ENCODE measurements at places on chromosomes 13 and 19. TPM values are rescaled to one million over a fixed set of nuclear protein-coding genes. Genes with fewer than 3 reads are reported as not detected.

DNA sequence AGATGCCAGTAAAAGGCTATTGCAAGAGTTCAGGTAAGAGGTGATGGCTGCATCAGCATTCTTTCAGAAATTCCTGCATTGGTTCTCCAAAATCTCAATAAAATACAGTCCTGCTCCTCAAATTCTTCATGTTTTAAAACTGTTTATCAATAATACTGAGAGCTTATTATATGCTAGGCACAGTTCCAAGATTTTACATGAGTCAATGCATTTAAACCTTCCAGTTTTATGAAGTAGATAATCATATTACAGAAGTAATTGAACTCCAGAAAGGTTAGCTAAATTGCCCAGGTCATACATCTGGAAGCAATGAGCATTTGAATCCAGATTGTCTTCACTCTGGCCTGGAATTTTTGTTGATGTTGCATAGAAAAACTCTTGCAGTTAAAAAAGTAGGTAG lies 282.9 kb upstream of the SLITRK6 start:
- no peak for DNase-seq

Gene ZNF431
- total RNA-seq, result 35.0 TPM

Gene PCSK4
- 9.1 TPM for total RNA-seq

GRCh38 chr13:24232474-24232873 lies 72.0 kb downstream of the SPATA13 start:
- DNase-seq, result no peak

Gene DCLK1
- not detected for total RNA-seq

DNA sequence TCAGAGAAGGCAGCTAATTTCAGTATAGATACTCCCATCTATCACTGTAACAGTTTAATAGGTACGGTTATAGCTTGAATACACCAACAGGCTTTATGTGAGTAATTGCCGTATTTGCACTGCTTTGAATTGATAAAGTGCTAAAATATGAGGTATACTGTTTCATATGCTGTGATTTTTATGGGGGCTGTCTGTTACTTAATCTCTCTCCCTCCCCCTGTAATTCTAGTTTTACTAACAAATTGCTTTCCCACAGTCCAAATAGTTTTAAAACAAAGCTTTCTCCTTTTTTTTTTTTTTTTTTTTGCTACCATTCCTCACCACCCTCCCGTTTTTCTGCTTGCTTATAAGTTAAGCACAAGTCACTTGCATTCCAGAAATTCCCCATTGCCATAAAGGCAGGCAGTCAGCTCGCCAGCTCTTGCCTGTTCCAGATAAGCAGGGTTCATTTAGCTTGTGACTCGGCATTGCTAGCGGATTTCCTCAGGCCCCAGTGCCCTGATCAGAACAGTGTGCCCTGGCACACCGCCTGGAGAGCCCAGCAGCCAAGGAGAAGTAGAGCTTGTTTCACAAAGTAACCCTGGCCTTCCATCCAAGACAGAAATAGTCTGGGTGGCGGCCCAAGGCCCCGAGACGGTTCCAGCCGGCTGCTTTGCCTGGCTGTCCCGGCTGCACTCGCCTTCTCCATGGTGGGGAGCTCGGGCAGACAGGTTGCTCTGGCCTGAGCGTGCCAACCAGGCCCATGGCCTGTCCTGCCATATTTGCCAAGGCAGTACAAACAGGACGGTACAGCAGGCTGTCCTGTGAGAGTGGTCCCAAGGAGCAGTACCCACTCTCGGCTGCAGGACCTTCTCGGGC lies 43.5 kb upstream of the NPAS1 start:
- no peak for DNase-seq

DNA sequence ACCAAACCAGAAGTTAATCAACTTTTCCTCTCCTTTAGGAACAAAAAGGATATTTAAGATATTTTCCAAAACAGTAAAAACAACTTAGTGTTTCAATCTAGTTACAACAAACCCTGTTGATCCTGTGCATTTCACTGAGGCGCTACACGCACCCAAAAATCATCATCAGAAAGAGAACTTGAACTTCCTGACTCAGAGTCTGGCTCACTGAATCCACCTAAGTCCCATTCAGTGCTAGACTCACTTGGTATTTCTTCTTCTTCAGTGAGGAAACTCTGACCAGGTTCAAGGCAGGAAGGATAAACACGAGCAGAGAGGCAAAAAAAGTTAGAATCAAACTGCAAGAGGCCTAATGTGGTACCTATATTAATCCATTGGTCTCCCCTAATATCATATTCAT lies 2.2 kb downstream of the KBTBD6 start:
- DNase-seq, result no peak

DNA sequence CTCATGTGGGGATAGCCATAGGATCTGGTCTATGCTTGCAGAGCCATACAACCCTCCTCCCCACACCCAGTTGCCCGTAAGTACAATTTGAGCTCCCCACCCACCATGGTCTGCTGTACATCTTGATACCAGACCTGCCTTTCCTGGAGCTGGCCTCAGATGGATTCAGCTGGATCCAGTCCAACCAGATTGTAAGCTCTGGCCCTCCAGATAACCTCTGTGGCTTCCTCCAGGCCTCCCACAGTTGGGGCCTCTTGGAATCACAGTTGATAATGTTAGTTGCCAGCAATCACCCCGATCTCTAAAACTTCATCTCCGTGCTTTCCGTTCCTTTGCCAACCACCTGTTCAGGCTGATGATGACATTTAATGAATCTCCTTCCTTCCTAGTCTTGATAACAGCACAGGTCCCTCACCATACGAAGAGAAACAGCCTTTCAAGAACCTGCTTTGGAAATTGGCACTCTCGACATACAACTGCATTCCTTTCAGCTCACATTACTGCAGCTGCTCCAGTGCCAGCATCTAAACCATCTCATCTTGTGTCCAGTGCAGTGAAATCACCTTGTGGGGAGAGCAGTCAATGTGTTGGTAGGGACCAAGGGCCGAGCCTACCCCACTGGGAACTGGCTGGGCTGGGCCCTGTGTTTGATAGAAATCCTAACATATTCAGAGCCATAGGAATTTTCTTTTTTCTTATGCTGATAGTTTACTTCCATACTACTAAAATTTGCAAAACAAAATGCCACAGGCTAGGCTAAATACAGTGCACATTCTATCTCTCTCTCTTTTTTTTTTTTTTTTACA lies 15.1 kb upstream of the FOXO1 start:
- no peak for DNase-seq

Gene ABCC4
- total RNA-seq, result 12.5 TPM

Gene FUT2
- not detected for total RNA-seq

- DNase-seq, result no peak
Observed at GRCh38 chr13:62320129-62321108, 904.8 kb upstream of the PCDH20 start.

DNA sequence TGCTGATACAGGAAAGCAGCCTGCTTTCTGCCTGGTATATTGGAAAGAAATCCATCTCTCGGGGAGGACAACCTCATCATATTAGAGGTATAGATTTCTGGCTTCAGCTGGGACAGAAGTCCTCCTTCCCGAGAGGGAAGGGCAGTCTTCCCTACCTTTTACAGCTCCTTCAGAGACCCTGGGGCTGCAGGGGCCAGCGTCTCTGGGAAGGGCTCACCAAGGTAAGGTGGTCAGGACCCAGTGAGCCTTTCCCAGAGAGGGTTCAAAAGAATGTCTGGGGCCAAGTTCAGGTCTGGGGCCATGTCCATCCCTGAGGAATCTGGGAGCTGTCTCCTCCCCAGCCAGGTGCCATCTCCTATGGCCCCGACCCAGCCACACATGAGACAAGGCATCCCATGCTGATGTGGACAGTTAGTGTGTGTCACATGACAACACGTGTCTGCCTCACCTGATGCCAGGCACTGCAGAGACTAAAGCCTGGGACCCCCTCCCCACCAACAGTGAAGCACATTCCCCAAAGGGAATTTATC lies 136.4 kb downstream of the URI1 start:
- DNase-seq, result no peak

Gene DAND5
- total RNA-seq, result not detected

DNA sequence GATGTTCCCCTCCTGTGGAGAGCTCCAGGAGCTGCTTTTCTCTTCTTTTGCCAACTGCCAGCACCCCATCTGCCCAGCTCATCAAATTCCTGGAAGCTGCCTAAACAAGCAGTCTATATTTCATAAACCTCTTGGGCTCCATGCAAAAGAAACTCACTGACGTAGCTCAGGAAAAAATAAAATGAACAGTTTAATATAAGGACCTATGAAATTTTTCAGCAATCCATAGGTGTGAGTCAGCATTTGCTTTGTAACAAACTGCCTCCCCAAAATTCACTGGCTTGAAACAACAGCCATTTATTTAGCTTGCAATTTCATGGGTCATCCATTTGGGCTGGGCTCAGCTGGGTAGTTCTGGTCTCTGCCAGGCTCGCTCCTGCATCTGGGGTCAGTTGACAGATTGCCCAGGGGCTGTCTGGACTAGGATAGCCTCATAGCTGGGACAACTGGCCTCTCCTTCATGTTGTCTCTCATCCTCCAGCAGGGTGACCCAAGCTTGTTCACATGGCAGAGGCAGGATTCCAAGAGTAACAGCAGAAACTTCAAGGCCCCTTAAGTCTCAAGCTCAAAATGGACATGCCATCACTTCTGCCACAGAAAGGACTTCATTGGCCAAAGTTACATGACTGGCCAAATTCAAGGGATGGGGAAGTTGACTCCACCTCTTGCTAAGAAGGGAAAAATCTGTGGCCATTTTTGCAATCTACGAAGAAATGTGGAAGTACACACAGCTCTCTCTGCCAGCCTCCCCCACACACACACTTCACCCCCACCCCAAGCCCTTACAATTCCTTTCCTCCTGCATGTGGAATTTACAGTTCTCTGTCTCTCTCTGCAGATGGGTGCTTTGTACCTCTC lies 7.9 kb upstream of the PVR start:
- no peak for DNase-seq

All from T-cell (primary cell).